ENCODE measurements at places on chromosomes 2 and 18.

GRCh38 chr2:81940266-81940955 is 1635.9 kb upstream of the LRRTM1 start:
- no peak for DNase-seq

DNA sequence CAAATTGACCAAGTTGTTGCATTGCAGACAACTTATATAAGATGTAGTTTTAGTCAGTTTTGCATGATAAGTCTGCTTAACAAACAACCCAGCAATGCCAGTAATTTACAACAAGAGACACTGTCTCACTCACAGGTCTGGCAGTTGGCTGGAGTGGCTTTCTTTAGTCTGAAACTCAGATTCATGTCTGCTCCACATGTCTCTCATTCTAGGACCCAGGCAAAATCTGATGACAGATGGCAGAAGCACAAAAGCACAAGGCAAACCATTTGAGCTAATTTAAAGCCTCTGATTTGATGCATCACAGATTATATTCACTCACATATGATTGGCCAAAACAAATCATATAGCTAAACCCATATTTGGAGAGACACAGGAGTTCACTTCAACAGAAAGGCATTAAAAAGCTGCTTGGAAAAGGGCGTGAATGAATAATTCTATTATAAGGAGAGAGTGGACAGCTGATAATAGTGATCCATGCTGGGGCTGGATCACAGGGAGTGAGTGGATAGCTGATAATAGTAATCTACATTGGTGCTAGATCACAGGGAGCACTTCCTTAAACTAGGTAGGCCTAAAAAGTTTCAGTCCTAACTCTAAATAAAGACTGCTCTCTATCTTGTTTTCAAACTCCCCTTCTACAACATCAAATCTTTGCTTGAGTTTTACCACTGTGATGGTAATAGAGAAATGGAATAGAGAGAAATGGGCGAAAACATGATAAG is 593.2 kb upstream of the ZNF804A start:
- no peak for DNase-seq

- DNase-seq, result no peak
Observed at GRCh38 chr2:608297-608696, 68.9 kb downstream of the TMEM18 start.

GRCh38 chr2:226213717-226214116 is 585.9 kb downstream of the IRS1 start:
- DNase-seq, result no peak

DNA sequence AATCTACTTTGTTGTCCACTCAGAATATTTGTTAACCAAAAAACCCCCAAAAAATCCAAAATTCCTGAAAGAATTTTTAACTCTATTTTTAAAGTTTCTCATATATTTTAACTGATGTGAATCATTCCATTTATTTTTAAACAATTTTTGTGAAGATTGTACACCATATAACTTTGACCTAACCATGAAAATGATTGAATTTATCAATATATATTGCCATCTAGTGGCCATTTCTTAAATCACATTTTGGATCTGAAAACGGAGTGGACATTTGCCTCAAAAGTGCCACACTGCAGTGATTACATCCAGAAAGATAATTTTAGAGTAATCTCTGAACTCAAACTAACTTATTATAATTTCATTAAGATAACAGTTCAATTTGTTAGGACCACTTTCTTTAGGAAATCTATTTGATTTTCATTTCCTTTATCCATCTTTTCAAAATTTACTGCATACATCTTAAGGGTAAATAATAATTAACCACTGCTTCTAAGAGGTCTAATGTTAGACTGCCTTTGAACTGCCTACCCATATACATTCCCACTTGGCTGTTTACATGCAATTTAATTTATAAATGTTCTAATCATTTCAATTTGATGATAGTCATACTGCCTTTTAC is 71.1 kb downstream of the DSC3 start:
- DNase-seq, result no peak

- DNase-seq, result no peak
Observed at GRCh38 chr2:41968182-41968578, 79.6 kb upstream of the PKDCC start.

GRCh38 chr2:216695401-216695821 is at the start of gene IGFBP5:
Gene IGFBP5, minus strand, starts transcription at chr2:216695549. Its CDS starts 774 bp downstream, at chr2:216694775.
- DNase-seq, result no peak

DNA sequence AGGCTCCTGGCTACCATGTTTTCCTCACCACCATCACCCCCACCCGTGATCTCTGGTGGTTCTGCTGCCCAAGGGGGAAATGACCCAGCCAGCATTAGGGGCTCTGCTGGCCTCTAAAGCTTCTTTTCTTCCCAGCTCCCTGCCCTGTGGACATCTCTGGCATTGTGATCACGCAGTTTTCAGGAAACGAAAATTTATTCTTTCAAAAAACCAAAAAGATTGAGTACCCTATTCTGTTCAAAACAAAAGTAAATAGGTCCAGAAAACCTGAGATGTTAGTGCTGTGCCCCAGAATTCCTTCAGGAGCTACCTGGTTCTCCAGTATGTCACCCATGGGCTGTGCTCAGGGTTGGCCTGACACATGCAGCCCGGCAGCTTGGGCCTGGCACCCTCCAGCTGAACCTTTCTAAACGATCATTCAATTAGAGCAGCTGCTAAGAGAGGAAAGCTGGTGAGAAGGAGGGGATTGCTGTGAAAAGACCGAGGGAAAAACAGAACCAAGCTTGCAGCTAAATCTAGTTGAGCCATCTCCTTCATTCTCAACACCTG is 157.5 kb downstream of the MGAT5 start:
- DNase-seq, result no peak

- DNase-seq, result no peak
Observed at GRCh38 chr2:142603759-142604158, 273.7 kb upstream of the KYNU start.

DNA sequence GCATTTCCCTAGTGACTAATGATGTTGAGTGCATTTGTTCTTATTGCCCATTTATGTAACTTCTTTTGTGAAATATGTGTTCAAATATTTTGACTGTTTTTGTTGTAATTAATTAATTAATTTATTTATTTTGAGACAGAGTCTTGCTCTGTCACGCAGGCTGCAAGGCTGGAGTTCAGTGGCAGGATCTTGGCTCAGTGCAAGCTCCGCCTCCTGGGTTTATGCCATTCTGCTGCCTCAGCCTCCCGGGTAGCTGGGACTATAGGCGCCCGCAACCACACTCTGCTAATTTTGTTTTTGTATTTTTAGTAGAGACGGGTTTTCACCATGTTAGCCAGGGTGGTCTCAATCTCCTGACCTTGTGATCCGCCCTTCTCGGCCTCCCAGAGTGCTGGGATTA is 71.9 kb downstream of the TAF4B start:
- DNase-seq, result no peak

- DNase-seq, result no peak
Observed at GRCh38 chr18:48623468-48624235, 84.8 kb downstream of the CTIF start.

- DNase-seq, result no peak
Observed at GRCh38 chr2:216549926-216550690, 51.5 kb downstream of the RPL37A start.

GRCh38 chr2:23721454-23721826 is 205.5 kb downstream of the ATAD2B start:
- DNase-seq, result no peak

- no peak for DNase-seq
Observed at GRCh38 chr18:32174719-32175118, 15.1 kb upstream of the MEP1B start.

DNA sequence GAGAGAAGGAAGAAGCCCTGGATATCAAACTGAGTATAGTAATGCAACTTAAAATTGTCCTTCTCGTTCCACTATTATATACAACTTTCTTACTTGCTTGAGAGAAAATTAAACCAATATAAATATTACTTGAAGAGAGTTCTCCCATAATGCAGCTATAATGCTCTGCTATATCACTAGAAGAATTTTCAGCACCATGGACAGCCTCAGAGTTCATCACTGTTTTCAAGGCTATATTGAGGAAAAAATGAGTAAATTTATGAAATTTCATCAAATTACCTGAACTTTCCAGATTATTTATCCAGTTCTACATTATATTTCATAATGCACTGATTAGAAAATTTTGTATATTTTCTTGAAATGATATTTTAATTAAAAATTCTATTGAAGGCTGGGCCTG is 1053.5 kb upstream of the FAM98A start:
- no peak for DNase-seq

- DNase-seq, result no peak
Observed at GRCh38 chr2:31401580-31401979, 13.0 kb downstream of the XDH start.

DNA sequence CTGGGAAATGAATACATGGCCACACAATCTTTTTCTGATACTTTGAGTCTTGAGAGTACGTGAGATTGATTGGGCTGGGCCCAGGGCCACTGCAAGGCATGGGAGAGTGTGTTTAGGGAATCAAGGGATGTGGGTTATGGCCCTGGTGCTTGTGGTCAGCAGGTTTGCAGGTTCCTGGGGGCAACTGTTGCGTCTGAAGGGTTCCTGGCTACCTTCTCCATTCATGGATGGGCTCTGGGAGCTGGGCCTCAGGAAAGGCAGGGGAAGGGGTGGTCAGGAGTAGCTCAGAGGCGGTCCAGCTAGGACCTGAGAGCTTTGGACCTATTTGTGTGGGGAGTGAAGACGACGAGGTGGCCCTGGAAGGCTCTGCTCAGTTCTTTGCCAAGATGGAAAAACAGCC is 8.4 kb upstream of the ZAP70 start:
- no peak for DNase-seq

DNA sequence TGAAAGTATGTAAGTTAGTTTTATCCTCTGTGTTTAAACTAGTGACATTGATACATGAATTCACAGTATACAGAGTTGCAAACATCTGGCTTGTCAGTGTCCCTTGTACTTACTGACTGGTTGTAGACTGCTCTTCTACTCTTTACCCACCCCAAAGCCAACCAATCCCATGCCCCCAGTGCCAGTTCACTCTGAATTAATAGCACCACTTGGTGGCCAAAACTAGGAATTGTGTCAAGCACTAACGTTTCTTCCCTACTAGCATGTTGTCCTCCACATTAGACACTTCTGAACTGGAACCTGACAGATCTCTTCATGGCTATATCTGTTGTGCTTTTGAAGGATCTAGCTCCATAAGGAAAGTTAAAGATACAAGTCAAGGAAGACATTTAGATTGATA is 27.2 kb upstream of the OTX1 start:
- DNase-seq, result no peak

DNA sequence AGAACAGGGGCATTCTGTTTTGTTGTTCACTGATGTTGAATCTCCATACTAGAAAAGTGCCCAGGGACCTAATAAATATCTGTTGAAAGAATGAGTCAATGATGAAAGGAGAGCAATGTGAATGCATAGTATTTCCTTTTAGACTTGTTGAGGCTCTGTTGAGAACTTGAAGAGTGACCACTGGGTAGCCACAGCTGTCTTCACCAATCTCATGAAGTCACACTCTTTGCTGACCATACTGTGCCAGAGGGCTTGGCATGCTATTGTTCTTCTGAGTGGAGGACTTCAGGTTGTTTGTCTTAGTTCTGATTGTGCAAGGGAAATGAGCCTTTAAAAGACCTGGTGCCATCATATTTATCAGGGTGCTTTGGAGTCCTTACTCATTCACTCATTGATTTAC is 41.6 kb upstream of the NT5C1B start:
- no peak for DNase-seq

DNA sequence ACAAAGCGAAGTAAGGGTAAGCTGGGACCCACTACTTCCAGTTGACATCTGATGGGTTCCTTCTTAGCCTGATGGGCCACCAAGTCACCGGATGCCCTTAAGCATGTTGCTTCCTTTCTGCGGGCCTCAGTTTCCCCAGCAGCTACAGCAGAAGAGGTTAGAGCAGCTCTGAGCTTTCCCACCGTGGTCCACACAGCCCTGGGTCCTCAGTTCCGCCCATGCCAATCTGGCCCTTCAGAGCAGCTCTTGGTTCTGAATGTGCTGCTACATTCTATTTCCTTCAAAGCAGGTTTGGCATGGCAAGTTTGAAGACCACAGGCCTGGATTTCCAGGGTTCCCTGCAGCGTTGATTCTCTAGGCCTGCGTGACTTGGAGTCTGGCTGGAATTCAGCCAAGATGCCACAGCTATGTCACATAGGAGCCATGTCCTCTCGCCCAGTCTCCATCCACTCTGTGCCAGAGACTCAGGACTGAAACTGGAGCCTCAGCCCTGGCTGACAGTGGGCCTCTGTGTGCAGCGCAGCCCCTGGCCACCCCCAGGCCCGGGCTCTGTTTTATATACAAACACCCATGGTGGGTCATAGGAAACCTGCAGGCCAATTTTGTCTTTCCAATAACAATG is 79.6 kb downstream of the TFCP2L1 start:
- DNase-seq, result no peak

GRCh38 chr2:181464966-181465365 is 7.8 kb downstream of the ITGA4 start:
- no peak for DNase-seq

DNA sequence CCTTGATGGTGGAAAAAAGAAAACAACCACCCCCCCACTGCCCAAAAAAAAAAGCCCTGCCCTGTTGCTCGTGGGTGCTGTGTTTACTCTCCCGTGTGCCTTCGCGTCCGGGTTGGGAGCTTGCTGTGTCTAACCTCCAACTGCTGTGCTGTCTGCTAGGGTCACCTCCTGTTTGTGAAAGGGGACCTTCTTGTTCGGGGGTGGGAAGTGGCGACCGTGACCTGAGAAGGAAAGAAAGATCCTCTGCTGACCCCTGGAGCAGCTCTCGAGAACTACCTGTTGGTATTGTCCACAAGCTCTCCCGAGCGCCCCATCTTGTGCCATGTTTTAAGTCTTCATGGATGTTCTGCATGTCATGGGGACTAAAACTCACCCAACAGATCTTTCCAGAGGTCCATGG is 28.0 kb downstream of the MAL start:
- no peak for DNase-seq

- no peak for DNase-seq
Observed at GRCh38 chr18:42480441-42480840, 525.4 kb downstream of the PIK3C3 start.

DNA sequence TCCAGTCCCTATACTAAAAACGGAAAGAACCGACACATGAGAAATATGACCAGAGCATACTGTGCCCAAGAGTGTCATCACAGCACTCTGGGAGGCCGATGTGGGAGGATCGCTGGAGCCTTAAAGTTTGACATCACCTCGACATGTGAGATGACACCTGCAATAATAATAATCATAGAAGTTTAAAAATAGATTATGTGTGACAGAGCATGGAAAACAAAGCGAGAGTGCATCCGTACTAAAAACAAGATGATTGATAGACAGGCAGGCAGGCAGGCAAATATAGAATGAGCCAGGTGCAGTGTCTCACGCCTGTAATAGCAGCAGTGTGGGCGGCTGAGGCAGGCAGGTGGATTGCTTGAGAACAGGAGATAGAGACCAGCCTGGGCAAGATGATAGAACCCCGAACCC is 114.8 kb upstream of the ANKRD30BL start:
- no peak for DNase-seq

DNA sequence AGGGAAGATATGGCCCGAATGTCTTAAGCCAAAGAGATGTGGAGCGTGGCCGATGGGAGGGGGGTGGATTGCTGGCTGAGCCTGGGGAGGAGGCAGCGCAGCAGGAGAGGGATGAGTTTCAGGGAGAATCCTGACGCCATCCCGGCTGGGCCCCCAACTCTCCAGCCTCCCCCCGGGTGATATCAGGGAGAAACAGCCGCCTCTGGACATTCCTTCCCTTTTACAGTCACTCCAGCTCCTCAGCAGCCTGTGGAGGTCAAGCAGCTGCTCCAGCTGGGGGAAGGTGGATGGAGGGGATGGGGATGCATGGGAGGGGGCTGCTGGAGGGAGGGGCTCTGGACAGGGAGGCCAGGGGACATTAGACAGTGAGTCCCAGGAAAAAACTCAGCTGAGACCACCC is 9.5 kb upstream of the DES start:
- DNase-seq, result no peak

GRCh38 chr2:172783165-172783898 is 47.7 kb downstream of the RAPGEF4 start:
- DNase-seq, result no peak

- DNase-seq, result no peak
Observed at GRCh38 chr2:29232041-29232440, 116.8 kb downstream of the CLIP4 start.
